ENCODE measurements at places on chromosomes 11 and 22.
A peak's percentile ranks its signal among the peaks of the same experiment; 100 is the strongest.

- H3K27me3 ChIP-seq, result no peaks in the 10 kb centered on the region
- H3K27ac ChIP-seq, result no peak overlapping the region
- DNase-seq, result no peak
- H3K36me3 ChIP-seq, result no peaks in the 10 kb centered on the region
- H3K4me1 ChIP-seq, result no peaks in the 10 kb centered on the region
Observed at GRCh38 chr22:17303840-17304779, 65.2 kb upstream of the CECR2 start.

DNA sequence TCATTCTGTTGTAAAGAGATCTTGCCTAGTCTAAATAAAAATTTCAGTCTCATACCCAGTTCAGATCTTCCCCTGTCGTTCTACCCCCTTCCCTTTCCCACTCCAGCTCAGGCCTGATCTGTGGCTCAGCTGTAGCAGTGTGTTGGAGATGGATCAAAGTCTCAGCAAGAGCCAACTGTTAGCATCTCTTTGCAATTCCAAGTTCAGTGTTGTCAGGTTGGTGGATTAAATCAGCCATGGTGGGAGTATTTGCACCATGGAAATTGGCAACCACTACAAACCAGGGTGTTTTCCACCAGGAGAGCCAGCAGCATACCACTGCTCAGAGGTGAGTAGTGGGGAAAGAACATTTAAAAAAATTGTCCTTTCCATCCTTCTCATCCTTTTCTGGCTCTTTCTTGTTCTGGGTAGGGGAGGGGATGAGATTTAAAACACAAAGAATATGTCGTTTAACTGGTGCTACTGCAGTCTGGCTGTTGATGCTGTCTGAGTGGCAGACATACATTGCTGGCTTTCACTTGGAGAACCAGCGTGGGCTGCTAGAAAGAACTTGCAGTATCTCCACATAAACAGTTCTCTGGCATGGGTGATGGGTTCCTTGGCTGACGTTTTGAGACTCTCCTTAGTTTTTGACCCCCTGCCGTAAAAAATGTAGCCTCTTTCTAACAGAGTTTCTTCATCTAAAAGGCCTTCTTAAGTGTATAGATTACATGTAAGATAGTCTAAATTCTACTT lies 514.1 kb downstream of the RAB38 start:
- H3K4me1 ChIP-seq, result no peaks in the 10 kb centered on the region
- no peaks in the 10 kb centered on the region for H3K27me3 ChIP-seq
- H3K36me3 ChIP-seq, result no peaks in the 10 kb centered on the region
- DNase-seq, result no peak

DNA sequence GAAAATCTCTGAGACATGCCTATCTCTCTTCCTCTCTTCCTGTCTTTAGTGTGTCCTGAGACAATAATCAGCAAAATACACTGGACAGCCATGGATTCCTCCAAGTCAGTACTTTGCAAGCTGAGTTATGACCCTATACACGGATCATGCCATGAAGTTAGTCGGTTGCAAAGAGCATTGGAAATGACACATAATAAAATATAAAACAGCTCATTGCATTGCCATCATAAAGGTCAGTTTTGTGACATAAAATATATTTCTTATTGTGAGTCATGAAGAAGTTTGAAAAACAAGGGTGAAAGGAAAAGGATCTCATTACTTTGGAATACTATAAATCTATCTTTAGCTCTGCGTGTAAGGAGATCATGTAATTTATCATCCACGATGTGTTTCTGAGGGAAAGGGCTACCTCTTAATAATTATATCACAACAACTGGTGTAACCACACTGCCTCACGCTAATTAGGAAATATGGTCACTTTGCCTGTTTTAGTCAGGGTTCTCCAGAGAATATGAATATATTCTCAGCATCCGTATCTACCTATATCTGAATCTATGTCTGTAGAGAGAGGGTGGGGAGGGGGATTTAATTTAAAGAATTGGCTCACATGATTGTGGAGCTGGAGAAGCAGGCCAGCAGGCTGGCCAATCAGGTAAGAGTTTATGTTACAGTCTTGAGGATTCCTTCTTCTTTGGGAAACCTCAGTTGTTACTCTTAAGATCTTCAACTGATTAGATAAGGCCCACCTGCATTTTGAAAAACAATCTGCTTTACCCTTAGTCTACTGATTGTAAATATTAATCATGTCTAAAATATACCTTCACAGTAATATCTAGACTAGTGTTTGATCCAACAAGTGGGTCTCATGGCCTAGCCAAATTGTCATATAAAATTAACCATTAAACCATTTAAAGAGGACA lies 198.8 kb downstream of the FAT3 start:
- H3K4me3 ChIP-seq, result no peak overlapping the region
- DNase-seq, result no peak
- H3K4me1 ChIP-seq, result no peaks in the 10 kb centered on the region
- H3K27ac ChIP-seq, result no peak overlapping the region
- H3K36me3 ChIP-seq, result no peaks in the 10 kb centered on the region
- no peaks in the 10 kb centered on the region for H3K27me3 ChIP-seq

DNA sequence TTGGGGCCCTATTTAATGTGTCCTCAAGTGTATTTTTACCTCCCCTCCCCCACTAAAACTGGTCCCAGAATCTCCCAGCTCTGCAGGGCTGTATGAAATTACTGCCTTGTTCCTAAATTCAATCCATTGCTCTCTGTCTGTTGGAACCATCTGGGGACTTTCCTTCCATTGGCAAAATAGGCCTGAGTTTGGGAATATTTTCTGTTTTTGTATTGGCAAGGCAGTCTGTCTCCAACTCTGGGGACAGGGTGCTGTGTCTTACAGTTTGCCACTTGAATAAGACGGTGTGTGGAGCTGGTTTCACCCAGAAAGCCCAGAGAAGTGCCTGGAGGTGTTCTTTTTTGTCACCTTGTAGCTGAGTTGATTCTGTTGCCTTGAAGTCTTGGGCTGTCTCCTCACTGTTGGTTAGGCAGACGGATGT lies 1.3 kb downstream of the PACS1 start:
- no peaks in the 10 kb centered on the region for H3K27me3 ChIP-seq
- DNase-seq, result no peak
- H3K4me3 ChIP-seq, result peak overlapping the region; percentile 82
- H3K36me3 ChIP-seq, result peaks cover 35% of the 10 kb centered on the region
- H3K4me1 ChIP-seq, result peaks cover 26% of the 10 kb centered on the region

DNA sequence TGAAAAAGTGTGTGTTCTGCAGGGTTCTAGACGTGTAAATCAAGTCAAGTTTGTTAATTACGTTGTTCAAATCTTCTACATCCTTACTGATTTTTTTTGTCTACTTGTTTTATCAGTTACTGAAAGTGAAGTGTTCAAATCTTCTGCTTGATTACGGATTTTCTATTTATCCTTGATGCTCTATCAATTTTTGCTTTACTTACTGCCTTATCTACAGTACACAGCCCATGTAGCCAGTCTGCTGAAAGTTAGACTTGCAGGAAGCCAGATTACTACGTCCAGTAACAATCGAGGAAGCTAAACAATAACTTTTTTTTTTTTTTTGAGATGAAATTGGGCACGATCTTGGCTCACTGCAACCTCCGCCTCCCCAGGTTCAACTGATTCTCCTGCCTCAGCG lies 15.6 kb upstream of the C11orf24 start:
- no peak overlapping the region for H3K4me3 ChIP-seq
- no peaks in the 10 kb centered on the region for H3K4me1 ChIP-seq

DNA sequence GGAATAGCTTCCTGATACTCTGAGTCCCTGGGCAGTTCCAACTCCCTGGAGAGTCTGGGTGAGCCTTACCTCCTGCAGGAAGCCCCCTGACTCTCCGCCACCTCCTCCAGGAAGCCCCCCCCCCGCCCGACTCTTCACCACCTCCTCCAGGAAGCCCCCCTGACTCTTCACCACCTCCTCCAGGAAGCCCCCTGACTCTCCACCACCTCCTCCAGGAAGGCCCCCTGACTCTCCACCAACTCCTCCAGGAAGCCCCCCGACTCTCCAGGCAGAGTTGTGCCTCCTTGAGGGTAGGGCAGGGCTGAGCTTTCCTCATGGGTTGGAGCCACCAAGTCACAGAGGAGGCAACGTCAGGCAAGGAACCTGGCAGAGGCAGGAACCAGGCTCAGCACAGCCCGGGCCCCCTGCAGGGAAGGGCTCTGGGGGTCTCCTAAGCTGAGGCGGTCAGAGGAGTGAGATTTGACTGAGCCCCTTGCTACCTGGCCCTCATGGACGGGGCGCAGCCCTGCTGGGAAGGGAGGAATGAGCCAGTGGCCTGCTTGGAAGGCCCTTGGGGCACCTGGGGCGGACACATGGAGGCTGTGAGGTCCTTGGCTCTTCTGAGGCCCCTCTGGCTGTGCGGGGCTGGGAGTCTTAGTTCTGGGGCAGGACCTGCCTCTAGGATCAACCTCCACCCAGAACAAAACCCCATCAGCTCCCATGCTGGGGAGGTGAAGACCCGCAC lies 18.1 kb downstream of the MRGPRG start:
- H3K27ac ChIP-seq, result no peak overlapping the region
- H3K36me3 ChIP-seq, result no peaks in the 10 kb centered on the region
- DNase-seq, result no peak
- peaks cover 34% of the 10 kb centered on the region for H3K27me3 ChIP-seq
- H3K4me3 ChIP-seq, result no peak overlapping the region
- peaks cover 7% of the 10 kb centered on the region for H3K4me1 ChIP-seq

DNA sequence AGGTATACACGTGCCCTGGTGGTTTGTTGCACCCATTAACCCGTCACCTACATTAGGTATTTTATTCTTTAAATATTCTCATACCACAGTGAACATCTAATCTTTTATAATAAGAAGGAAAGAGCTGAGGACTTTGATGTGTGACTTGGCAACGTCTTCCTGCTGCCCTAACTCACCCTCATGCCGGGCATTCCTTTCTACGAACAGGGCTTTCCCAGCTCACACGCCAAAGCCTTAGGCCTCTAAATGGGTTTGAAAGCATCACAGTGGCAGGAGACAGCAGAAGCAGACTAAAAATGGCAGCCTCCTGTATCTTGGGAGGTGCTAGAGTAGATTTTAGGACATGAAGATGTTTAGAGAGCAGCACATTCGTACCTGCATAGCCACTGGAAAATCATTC lies 52.6 kb downstream of the CLTCL1 start:
- H3K27ac ChIP-seq, result no peak overlapping the region
- no peak overlapping the region for H3K4me3 ChIP-seq
- no peak for DNase-seq
- H3K27me3 ChIP-seq, result no peaks in the 10 kb centered on the region

DNA sequence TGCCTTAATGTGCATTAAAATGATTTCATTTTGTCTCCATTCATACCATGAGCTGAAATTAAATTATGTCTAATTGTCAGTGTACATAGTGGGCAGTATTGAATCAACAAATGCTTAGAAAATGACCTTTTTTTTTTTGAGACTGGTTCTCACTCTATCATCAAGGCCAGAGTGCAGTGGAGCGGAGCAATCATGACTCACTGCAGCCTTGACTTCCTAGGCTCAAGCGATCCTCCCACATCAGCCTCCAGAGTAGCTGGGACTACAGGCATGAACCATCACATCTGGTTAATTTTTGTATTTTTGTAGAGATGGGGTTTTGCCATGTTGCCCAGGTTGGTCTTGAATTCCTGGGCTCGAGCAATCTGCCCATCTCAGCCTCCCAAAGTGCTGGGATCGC lies 117.0 kb upstream of the BLID start:
- peaks cover 13% of the 10 kb centered on the region for H3K4me1 ChIP-seq
- no peaks in the 10 kb centered on the region for H3K27me3 ChIP-seq
- no peak overlapping the region for H3K27ac ChIP-seq
- no peaks in the 10 kb centered on the region for H3K36me3 ChIP-seq
- H3K4me3 ChIP-seq, result no peak overlapping the region

DNA sequence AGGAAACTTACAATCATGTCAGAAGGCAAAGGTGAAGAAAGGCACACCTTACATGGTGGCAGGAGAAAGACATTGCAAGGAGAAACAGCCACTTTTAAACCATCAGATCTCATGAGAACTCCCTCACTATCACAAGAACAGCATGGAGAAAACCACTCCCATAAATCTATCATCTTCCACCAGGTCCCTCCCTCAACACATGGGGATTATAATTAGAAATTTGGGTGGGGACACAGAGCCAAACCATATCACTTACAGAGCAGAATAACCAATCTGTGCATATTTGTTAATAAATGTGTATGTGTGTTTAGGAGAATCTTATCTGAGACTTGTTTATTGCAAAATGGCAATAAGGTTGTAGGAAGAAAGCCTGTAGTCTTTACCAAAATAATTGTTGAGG lies 205.2 kb upstream of the ANO3 start:
- no peaks in the 10 kb centered on the region for H3K27me3 ChIP-seq
- H3K36me3 ChIP-seq, result no peaks in the 10 kb centered on the region
- DNase-seq, result no peak
- no peaks in the 10 kb centered on the region for H3K4me1 ChIP-seq

DNA sequence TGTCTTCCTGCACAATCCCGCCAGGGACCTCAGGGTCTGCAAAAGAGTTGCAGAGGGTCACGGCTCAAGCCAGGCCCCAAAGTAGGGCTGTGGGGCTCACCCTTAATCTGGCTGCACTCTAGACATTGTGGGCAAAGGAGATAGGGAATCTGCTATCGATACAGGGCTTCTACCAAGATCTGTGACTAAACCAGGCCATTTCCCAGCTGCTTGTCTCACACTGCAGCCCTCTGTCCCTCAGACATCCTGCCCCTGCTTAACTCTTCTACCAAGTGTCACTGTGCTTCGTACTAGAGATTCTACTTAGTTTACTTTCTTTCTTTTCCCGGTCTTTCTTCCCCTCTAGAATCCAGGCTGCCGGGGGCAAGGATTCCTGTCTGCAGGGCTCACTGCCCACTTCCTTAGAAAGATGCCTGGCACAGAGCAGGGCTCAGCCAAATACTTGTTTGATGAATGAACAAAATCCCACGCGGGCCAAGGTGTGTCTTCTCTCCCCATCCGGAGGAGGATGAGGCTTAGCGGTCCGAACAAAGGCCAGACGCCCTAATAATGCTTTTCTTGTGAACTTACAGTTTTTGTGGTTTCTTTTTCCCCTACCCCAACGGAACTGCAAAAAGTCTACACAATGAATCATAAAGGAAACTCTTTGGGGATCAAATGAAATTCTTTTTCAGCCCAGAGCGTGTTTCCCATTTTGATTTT lies 61.3 kb upstream of the ANO1 start:
- no peak overlapping the region for H3K4me3 ChIP-seq
- H3K27ac ChIP-seq, result no peak overlapping the region
- no peaks in the 10 kb centered on the region for H3K36me3 ChIP-seq
- peaks cover 4% of the 10 kb centered on the region for H3K4me1 ChIP-seq
- no peaks in the 10 kb centered on the region for H3K27me3 ChIP-seq
- DNase-seq, result no peak

GRCh38 chr11:116193321-116194131 lies 579.3 kb downstream of the BUD13 start:
- no peaks in the 10 kb centered on the region for H3K4me1 ChIP-seq
- H3K4me3 ChIP-seq, result peak overlapping the region; percentile 55
- no peaks in the 10 kb centered on the region for H3K36me3 ChIP-seq
- peak overlapping the region; percentile 79 for H3K27ac ChIP-seq
- DNase-seq, result peak; percentile 92
- H3K27me3 ChIP-seq, result peaks cover 6% of the 10 kb centered on the region

- no peaks in the 10 kb centered on the region for H3K36me3 ChIP-seq
- no peak overlapping the region for H3K4me3 ChIP-seq
- no peak for DNase-seq
- H3K4me1 ChIP-seq, result peaks cover 23% of the 10 kb centered on the region
Observed at GRCh38 chr11:95991545-95991944, 67.6 kb upstream of the MTMR2 start.

- no peaks in the 10 kb centered on the region for H3K36me3 ChIP-seq
- peaks cover 14% of the 10 kb centered on the region for H3K27me3 ChIP-seq
- no peak within 1 kb of the TSS for H3K4me3 ChIP-seq
- no peak for DNase-seq
- no peaks in the 10 kb centered on the region for H3K4me1 ChIP-seq
Observed at GRCh38 chr11:41459465-41460401, at the start of gene LRRC4C. Gene LRRC4C (minus strand): TSS chr11:41459652.

Measured in upper lobe of right lung (tissue), 1 donor.